ENCODE measurements at places on chromosomes 2 and 18.

DNA sequence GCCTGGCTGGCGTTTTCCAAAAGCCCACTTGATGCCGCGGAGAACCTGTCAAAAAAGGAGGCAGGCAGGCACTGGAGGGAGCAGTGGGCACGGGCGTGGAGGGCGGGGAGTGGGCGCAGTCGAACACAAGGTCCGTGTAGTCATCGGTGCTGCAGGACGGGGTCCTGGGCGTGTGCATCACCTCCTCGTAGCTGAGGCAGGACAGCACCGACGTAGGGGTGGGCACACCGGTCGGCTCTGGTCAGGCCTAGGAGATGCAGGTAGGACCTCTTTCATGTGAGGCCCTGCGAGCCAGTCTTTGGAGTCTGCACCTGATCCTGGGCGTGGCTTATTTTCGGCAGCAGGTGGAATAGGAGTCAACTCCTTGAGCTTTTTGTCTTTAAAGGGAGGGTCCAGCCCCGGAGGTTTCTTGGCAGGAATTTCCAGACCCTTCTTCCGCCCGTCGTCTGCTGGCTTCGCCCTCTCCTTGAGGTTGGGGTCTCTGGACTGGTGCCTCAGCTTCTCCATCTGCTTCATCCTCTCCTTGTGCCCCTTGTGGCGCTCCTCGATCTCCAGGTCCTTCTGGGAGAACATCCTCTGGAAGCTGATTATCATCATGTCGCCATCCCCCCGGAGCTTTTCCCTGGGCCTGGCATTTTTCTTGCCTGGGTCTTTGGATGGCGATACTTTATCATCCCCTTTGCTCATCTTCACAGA is 892.5 kb upstream of the LRRTM1 start:
- DNase-seq, result no peak

DNA sequence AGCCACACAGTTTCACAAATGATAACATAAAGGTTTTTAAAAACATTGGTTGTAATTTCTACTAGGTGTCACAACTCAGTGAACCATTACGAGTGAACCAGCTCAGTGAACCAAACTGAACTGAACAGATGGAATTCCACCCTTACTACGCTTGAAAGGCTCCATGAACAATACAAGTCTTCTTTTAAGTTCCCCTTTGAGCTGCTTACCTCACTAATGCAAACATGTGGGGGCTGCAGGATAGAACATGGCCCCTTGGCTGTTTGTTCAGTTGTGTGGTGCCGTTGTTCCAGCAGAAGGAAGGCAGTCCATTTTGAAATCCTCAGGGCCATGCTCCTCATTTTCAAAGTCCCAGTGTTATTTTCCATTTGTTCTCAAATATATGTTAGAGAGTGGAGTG is 30.7 kb upstream of the KLHL14 start:
- DNase-seq, result no peak

DNA sequence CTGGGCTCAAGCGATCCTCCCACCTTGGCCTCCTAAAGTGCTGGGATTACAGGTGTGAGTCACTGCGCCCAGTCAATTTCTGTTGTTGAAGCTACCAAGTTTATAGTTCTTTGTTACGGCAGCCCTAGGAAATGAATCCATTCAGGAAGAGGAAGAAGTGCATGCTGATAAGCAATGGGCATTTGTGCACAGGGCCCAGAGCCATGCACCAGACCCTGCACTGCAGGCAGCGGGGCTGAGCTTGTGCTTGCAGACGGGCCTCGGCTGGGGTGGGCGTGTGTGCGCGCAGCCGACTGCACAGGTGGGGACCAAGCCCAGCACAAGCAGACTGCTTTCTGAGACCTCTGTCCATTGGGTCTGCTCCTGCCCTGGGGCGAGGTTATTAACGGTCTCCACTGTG is 144.6 kb downstream of the CABLES1 start:
- DNase-seq, result no peak

DNA sequence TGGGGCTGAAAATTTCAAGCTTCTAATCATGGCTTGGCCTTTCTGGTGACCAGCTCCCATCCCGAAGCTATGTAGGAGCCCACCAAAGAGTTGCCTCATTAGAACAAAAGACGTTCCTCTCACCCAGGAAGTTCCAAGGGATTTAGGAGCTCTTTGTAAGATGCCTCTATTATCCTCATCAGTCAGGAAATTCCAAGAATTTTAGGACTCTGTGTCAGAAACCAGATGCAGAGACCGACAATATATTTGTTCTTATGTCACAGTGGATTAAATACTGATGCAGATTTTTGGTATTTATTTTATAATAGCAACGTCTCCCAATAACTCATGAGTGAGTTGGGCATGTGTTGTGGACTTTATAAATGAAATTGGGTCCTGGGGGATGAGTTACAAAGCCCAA is 91.8 kb upstream of the SKOR2 start:
- no peak for DNase-seq

- DNase-seq, result no peak
These were observed 86.7 kb downstream of the BCL2 start for GRCh38 chr18:63232826-63233225.

DNA sequence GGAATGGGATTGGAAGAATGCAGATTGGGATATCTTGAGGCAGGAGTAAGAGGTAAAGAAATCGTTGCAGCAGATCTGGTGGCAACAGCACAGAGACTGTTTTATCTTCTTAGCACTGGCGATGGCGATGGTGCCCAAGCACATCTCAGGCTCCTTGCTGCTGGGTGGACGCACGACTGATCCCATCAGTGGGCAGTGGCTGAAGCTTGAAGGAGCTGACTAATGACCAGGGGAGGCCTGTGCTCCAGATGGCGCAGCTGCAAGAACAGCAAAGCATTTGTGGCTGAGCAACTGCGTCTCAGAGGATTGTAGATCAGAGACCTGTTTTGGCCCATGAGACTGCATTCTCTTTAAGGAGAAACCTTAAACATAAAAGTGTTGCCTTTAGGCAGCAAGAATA is 54.6 kb downstream of the GALR1 start:
- no peak for DNase-seq

DNA sequence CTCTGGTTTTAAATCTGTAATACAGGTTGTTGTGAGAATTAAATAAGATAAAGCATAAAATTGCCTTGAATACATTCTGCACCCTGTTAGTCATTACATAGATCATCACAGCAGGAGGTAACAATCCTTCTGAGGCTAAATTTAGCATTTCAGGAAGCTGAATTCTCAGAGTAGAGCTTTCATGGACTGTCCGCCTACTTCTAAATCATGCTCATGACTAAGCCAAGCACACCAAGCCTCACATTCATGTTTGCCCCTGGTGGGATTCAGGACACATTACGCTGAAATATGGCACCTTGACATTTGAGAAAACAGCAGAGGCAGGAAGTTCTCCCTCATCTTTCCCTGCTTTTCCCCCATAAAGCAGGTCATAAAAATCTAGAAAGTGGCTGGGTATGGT is 16.6 kb upstream of the PIK3C3 start:
- no peak for DNase-seq

DNA sequence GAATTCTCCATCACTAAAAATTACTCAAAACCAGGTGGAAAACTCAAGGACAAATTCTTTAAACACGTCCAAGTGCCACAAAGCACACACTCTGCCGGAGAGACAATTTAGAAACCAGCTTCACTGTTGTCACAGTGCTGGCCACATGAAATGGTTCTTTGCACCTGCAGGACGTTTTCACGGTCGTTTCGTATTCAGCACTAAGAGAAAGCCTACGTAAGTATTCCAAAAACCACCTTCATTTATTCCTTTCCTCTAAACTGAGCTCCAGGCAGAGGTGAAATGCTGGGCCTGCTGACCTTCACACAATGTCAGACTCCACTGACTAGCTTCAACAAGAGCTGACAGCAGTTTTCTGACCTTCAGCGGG is 680 bp downstream of the ATP5F1A start:
- no peak for DNase-seq

GRCh38 chr2:144244938-144245337 is 275.0 kb downstream of the ZEB2 start:
- DNase-seq, result no peak

DNA sequence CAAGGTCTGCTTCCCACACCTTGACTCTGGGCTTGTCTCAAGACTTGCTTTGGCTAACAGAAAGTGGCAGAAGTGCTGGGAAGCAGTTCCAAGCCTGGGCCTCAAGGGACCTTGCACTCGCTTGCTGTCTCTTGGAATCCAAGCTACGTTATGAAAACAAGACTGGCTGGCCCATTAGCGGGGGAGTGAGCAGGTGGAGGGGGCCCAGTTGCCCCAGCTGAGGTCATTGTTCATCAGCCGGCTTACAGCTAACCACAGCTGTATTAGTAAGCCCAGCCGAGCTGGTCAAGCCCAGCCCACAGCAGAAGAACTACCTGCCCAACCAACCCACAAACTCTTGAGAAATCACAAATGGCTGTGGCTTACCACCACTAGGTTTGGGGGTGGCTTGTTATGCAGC is 63.1 kb downstream of the MARCO start:
- DNase-seq, result no peak

DNA sequence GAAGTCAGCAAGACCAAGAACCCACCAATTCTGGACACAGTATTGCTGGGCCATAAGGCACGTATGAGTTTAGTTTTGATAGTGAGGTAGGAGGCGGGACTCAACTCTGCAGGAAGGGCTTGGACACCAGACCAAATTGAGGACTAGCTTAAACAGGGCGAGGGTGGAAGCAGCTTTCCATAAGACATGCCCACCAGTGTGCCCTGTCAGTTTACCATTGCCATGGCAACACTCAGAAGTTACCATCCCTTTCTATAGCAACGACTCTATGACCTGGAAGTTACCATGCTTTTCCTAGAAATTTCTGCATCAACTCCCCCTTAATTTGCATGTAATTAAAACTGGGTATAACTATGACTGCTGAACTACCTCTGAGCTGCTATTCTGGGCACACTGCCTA is 2.8 kb downstream of the M1AP start:
- no peak for DNase-seq

DNA sequence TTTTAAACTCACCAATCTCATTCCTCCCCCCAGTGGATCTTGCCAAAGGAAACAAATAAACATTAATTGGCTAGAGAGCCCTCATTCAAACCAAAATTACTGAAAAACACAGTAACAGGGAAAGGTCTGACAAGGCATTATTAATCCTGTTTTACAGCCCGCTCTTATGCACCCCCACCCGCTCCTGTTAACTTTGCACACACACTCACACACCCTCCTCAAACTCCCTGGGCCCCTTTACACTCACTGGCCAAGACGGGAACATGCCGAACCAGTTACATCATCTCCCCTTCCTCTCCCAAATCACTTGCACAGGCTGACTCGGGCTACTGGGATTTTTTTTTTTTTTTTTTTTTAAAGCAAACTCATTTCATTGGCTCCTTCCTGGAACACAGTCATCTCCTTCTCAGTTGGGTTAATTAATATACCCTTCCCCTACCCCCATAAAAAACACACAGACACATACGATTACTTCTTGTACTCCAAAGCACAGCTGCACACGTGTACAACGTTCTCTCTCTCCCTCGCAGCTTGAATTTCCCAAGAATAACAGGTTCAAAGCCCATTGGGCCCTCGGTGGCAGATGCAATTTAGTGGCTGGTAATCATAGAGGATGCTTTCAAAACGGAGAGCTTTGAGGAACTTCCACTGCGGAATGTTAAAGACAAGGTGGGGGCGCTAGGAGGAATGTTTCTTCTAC is 31.8 kb downstream of the KLF7 start:
- DNase-seq, result peak; percentile 76

DNA sequence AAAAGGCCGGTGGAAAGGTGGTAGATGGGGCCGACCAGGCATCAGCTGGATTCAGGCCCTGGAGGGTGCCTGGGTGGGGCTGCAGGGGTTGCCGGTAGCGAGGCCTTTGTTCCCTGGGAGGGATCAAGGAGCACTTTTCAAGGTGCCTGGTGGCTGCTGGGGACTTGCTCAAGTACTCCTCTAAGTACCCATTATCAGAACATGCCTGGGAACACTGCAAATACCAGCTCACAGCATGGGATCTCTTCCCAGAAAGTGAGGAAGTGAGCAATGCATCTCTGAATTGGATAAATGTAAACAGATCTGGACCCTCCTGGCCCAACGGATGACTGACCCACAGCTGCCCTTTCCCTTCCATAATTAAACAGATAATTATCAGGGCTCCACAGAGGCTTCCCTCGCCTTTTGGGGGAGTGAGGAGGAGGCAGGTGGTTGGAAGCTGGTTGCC is 210.5 kb downstream of the SH3RF3 start:
- no peak for DNase-seq

- no peak for DNase-seq
These were observed 129.7 kb downstream of the LAMA3 start for GRCh38 chr18:23819001-23819400.

GRCh38 chr2:158773121-158773520 is 22.0 kb upstream of the DAPL1 start:
- DNase-seq, result no peak

- no peak for DNase-seq
These were observed 950.6 kb downstream of the TRIB2 start for GRCh38 chr2:13667415-13667757.

- no peak for DNase-seq
These were observed 753.5 kb upstream of the PKDCC start for GRCh38 chr2:41294331-41294730.

DNA sequence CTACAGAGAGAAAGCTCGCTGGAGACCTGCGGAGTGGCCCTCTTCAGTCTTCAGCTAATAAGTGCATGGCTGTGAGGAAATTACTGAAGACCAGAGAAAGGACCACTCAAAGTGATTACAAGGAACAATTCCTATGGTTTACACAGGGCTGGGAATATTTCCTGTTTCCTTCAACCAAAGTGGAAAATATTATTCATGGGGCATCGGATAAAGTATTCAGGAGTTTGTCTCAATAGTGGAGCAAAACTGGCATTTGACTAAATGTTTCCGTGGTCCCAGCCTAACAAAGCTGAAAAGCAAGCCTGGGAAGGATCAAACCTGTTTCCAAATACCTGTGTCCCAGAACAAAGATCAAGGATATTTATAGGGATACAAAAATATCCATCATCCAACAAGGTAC is 32.0 kb upstream of the CNGA3 start:
- DNase-seq, result no peak

- no peak for DNase-seq
These were observed 158.9 kb downstream of the ATAD2B start for GRCh38 chr2:23767876-23768621.

- DNase-seq, result peak; percentile 64
These were observed 61.9 kb downstream of the SPRED2 start for GRCh38 chr2:65370387-65371073.

DNA sequence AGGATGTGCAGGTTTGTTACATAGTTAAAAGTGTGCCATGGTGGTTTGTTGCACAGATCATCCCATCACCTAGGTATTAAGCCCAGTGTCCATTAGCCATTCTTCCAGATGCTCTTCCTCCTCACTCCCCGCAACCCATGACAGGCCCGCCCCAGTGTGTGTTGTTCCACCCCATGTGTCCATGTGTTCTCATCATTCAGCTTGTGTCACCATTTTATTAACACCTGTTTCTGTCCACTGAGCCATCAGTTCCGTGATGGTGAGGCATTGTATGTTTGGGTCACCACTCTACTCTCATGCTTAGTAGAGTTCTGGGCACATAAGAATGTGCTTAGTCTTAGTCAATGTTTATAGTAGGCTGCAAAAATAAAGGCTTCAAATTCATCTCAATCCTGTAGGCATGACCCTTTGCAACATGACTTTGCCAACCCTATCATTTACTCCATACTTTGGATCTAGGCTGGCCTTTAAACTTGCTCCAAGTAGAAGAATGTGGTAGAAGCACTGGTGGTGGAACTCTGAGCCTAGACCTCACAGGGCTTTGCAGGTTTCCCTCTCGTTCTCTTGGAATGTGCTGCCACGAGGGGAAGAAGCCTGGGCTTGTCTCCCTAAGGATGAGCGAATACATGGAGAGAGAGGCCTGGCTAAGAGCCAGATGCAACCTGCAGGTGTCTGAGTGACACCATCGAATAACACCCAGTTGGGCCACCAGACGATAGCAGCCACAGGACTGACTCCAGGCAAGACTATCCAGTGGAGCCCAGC is 161.5 kb downstream of the NAPG start:
- DNase-seq, result no peak

GRCh38 chr2:181235683-181236459 is 221.3 kb upstream of the ITGA4 start:
- no peak for DNase-seq
